ENCODE measurements at places on chromosomes 11 and 22. TPM values are rescaled to one million over a fixed set of nuclear protein-coding genes. Genes with fewer than 3 reads are reported as not detected.

Gene POTEH
- not detected for total RNA-seq

Gene FXYD2
- not detected for total RNA-seq

Gene CASP1
- total RNA-seq = 9.1 TPM

Gene P2RY6
- 7.7 TPM for total RNA-seq

Gene C2CD2L
- total RNA-seq = 10.0 TPM

Gene TCN2
- 82.0 TPM for total RNA-seq

Gene MMP8
- not detected for total RNA-seq

GRCh38 chr11:125005491-125005890 lies 51.5 kb downstream of the CCDC15 start:
- no peak overlapping the region for H3K4me3 ChIP-seq
- no peaks in the 10 kb centered on the region for H3K27me3 ChIP-seq
- DNase-seq = no peak
- no peaks in the 10 kb centered on the region for H3K36me3 ChIP-seq

DNA sequence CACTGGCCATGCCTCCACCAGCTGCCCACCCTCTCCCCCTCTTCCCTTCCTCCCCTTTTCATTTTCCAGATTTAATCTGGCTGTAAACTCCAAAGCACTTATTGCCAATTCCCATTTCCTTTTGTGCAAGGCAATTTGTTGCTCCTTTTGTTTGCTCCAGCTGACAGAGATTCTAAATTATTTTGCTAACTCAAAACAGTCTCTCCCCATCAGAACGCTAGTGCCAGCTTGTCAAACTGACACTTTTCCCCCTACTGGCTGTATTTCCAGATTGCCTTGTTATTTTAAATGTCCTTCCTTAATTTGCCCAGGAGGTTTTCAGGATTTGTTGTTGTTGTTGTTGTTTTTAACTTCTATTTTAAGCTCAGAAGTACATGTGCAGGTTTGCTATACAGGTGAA lies 57.0 kb upstream of the PAK1 start:
- H3K27me3 ChIP-seq = no peaks in the 10 kb centered on the region
- H3K4me3 ChIP-seq = no peak overlapping the region
- H3K36me3 ChIP-seq = no peaks in the 10 kb centered on the region
- H3K4me1 ChIP-seq = no peaks in the 10 kb centered on the region

DNA sequence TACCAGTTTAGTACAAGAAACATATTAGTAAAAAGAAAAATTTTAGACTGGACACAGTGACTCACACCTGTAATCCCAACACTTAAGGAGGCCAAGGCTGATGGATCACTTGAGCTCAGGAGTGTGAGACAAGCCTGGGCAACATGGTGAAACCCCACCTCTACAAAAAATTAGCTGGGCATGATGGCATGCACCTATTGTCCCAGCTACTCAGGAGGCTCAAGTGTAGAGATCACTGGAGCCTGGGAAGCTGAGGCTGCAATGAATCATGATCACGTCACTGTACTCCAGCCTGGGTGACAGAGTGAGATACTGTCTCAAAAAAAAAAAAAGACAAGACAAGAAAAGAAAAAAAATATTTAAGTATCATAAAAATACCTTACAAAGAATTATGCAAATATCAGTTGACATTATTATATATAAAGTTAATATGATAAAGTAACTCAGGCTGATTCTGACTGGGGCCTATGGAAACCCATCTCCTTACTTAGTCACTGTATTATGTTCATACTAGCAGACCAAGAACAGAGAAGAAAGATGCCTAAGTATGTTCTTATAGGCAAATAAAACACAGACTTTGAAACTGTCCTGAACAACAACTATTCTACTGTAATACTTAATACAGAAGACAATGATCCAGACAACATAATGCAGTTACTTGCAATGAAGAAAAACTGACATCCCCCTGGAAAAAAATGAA lies 27.3 kb downstream of the FAM168A start:
- no peak overlapping the region for H3K27ac ChIP-seq
- H3K4me3 ChIP-seq = no peak overlapping the region
- H3K36me3 ChIP-seq = no peaks in the 10 kb centered on the region
- no peaks in the 10 kb centered on the region for H3K27me3 ChIP-seq
- no peak for DNase-seq
- peaks cover 7% of the 10 kb centered on the region for H3K4me1 ChIP-seq

DNA sequence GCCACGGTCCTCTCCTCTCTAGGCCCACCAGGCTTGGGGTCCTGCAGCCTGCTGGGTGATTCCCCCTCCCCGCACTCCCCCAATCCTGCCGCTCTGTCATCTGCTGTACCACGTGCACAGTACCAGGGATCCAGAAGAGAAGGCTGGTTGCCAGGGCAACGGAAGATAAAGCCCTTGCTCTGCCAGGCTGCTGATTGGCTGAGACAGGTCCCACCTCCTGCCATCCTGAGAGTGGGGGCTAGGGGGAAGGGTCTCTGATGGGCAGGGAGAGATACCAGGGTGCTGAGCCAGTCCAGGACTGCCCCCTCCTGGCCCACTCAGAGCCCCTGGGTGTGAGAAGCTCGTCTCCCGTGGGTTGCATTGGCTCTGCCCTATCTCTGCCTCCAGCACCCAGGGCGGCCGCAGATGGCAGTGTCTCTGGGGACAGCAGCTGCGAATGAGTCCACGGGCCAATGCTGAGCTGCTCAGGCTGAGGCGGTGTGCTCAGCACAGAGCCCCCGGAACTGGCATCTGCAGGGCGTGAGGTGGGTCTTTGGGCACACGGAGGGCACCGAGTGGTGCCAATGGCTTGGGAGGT lies at the start of gene SMIM45:
Gene SMIM45, plus strand, starts transcription at position 253 of the 577 bp plus-strand sequence.
- no peaks in the 10 kb centered on the region for H3K27me3 ChIP-seq
- H3K4me1 ChIP-seq = peaks cover 5% of the 10 kb centered on the region

DNA sequence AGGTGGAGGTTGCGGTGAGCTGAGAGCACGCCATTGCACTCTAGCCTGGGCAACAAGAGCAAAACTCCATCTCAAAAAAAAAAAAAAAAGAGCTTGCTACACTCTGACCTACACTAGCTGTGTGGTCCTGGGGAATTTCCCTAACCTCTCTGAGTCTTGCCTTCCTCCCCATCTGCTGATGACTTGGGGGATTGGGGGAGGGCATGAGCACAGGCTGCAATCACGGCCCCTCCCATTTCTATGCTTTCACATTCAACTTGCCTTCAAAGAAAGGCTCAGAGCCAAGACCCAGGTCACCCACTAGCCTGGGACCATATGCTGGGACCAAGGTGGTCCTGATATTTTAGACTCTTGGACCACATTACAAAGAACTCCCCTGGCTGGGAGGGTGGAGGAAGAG lies 39.8 kb upstream of the TEF start:
- no peaks in the 10 kb centered on the region for H3K27me3 ChIP-seq
- H3K4me1 ChIP-seq = no peaks in the 10 kb centered on the region
- peaks cover 42% of the 10 kb centered on the region for H3K36me3 ChIP-seq
- no peak overlapping the region for H3K27ac ChIP-seq
- no peak overlapping the region for H3K4me3 ChIP-seq
- DNase-seq = no peak

GRCh38 chr11:96021901-96022650 lies 98.2 kb upstream of the MTMR2 start:
- no peak overlapping the region for H3K4me3 ChIP-seq
- H3K27ac ChIP-seq = no peak overlapping the region
- DNase-seq = no peak
- no peaks in the 10 kb centered on the region for H3K36me3 ChIP-seq

DNA sequence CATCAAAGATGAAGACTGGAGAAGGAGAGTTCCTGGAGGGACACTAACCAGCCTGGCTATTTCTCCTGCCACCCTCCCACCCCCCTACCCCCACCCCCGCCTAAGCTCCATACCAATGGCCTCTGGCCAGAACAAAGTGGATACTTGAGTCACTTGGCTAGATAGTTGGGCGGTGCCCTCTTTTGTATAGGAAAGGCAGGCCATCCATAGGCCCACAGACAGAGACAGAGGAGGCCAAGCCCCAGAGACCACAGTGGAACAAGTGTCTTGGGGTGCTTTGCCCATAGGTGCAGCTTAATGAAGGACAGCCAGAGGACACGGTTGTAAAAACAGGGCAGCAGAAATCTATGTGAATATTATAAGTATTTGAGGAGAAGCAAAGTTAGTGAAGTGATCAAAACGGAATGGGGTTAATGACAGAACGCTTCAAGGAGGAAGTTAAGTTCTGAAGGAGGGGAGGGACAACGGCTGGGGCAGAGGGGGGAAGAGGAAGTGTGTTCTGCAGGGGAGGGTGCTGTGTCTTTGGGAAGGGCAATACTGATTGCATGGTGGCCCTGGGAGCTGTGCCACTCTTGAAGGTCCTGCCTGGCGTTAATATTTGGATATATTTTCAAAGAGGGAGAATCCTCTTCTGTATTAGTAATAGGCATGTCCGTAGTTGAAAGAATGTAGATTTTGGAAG lies 32.7 kb downstream of the FLI1 start:
- no peaks in the 10 kb centered on the region for H3K36me3 ChIP-seq
- no peak overlapping the region for H3K27ac ChIP-seq
- no peak overlapping the region for H3K4me3 ChIP-seq
- H3K4me1 ChIP-seq = peaks cover 7% of the 10 kb centered on the region
- no peaks in the 10 kb centered on the region for H3K27me3 ChIP-seq

- H3K4me3 ChIP-seq = no peak overlapping the region
- no peak for DNase-seq
- H3K27me3 ChIP-seq = no peaks in the 10 kb centered on the region
- H3K27ac ChIP-seq = peak overlapping the region; percentile 50
- H3K4me1 ChIP-seq = peaks cover 14% of the 10 kb centered on the region
- peaks cover 34% of the 10 kb centered on the region for H3K36me3 ChIP-seq
These were observed 1.8 kb downstream of the KCNK7 start for GRCh38 chr11:65593518-65594414.

DNA sequence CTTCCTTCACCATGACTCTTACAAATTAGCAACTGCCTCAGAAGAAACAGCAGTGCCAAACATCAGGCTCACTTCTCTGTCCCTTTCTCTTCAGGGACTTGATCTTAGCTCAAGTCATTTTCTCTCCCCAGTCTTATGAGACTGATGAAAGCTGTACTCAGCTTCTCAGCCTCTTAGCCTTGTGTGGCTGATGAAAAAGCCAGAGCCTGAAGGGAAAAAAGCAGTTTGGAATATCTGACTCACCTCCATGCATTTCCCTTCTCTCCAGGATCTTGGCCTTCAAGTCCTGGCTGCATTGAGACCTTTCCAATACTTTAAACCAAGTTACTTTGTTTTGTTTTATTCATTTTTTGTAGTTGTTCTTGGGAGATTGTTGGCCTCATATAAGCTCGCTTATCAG lies 195.9 kb downstream of the SPON1 start:
- no peaks in the 10 kb centered on the region for H3K36me3 ChIP-seq
- no peaks in the 10 kb centered on the region for H3K4me1 ChIP-seq
- DNase-seq = no peak

- no peak overlapping the region for H3K27ac ChIP-seq
- H3K36me3 ChIP-seq = no peaks in the 10 kb centered on the region
- H3K4me1 ChIP-seq = peaks cover 20% of the 10 kb centered on the region
- DNase-seq = no peak
These were observed 148.2 kb upstream of the ARHGAP20 start for GRCh38 chr11:110860461-110860860.

DNA sequence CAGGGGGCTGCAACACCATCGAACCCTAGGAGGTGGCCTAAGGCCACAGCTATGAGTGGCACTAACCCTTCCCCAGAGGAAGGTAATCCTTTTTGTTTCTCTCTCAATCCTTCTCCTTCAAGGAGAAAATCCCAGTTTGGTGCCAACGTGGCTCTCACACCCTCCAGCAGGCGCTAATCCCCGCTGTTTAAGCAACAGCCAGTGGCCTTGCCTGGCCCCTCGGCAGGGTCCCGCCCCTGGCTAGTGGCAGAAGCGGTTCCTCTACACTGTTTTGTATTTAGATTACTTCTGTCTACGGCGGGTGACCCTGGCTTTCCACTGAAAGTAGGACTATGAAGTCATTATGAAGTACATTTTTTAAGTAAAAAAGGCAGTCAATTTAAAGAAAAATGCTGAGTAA lies 15.5 kb downstream of the GNAZ start:
- no peaks in the 10 kb centered on the region for H3K27me3 ChIP-seq
- no peaks in the 10 kb centered on the region for H3K4me1 ChIP-seq
- no peaks in the 10 kb centered on the region for H3K36me3 ChIP-seq
- H3K27ac ChIP-seq = no peak overlapping the region
- no peak overlapping the region for H3K4me3 ChIP-seq
